ENCODE measurements at places on chromosomes 4 and X.

GRCh38 chrX:3636803-3637202 is 76.6 kb downstream of the PRKX start:
- DNase-seq: no peak

GRCh38 chr4:7173841-7174449 is 18.4 kb upstream of the SORCS2 start:
- DNase-seq: no peak

- no peak for DNase-seq
These were observed 10.3 kb upstream of the AKAP17A start for GRCh38 chrX:1581132-1581531.

GRCh38 chr4:40564004-40564403 is 65.7 kb downstream of the RBM47 start:
- DNase-seq: peak; percentile 62

DNA sequence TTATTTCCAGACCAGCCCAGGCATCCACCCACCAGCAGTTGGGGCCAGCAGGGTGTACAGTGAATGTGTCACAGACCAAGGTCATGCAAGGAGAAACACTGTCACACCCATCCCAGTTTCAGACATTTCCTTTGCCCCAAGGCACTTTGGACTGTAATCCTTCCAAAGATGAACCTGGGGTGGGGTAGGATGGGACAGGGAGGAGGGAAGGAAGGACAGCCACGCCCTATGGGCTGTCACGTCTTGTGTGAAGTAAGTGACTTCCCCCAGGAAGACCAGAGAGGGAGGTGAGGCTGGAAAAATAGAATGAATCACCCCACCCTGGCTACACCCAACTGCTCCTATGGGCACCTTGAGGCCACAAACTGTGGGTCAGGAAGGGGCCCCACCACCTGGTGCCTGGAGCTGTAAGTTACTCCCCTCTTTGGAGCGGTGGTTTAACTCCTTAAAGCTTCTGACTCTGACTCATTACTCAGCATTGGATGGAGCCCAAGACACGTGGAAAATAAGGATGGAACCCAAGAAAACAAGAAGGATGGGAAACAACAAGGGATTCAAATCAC is 349.9 kb upstream of the KLF3 start:
- DNase-seq: no peak

GRCh38 chrX:54397113-54397512 is 39.3 kb upstream of the WNK3 start:
- no peak for DNase-seq

DNA sequence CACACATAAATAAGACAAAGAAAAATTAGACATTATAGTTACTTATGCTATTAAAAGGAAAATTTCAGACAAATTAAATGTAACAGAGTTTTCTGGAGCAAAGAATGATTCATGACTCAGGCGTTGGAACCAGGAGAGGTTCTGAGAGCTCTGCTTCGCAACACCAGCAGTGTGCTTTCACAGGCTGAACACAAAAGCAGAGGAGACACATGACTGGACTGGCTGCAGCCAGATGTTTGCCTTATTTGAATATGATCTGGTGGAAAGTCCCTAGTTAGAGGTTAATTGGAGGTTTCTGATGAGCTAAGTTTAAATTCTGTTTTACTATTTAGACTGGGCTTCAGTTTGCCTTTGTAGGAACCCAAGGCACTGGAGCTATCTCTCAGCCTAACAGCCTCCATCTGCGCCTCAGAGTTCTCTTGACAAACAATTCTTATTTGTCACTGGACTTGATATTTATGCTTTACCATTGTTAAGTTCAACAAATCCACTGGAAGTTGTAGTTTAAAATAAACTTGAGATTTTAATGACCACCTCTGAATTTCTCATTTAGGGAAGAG is 16.2 kb downstream of the BOD1L1 start:
- DNase-seq: no peak

DNA sequence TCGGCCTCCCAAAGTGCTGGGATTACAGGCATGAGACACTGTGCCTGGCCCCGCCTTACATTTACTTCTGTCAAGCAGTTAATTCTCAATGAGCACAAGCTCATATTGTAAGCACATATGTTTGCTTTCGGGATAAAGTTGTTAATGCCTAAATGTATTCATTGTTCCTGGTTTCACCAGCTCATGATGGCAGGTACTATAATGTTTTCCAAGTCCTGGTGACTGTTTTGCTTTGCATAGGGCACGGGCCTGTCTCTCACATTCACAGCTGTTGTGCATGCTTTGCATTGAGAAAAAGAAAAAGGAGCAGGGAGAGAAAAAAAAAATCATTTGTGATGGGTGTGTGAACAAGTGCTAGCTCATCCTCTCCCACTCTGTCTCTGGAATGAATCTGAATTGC is 661.2 kb upstream of the TENM3 start:
- no peak for DNase-seq

GRCh38 chr4:10283761-10284160 is 167.2 kb upstream of the WDR1 start:
- no peak for DNase-seq

- DNase-seq: no peak
These were observed 139.5 kb upstream of the NOCT start for GRCh38 chr4:138875891-138876608.

- DNase-seq: no peak
These were observed 1108.2 kb downstream of the PCDH18 start for GRCh38 chr4:136424052-136424451.

DNA sequence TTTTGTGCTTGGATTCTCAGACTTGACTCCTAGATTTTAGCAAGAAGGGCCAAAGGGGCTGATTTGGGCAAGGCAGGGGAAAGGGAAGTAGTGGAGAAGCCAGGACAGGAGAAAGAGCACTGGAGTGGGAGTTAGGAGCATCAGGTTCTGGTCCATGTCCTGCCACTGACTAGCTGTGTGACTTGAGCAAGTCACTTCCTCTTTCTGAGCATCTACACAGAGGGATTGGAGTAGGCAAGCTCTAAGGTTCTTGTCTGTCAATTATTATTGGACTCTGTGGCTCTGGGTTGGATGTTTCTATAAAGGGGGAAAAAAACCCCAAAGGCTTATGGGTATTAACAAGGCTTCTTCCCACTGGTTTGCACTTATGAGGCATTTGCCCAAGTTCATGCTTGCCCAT is 24.4 kb downstream of the PLAC1 start:
- no peak for DNase-seq

DNA sequence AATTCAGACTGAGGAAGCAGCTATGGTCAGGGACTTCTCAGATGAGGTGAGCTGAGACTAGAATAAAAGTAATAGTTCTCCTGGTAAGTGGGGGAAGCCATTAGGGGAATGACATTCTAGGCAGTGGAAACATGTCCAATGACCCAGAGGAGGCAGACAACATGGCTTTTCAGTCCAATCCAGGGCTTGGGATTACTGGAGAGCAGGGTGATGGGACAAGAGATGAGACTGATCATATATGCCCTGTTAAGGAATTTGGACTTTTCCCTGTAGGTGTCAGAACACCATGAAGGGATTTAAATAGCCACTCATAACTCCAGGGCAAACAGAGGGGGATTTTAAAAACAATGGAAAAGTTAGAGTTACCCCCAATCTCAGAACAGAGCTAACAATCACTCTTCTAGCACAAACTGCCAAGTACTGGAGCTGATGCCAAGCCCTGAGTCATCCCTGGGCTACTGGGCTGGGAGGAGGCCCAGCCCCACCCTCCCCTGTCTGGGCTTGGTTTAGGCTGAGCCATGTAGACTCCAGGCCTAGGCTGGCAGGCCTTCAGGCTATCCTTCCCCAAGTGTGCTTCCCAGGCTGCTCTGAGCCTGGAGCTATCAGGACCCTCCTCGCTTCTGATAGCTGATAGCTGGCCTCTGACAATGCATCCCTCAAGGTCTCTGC is 22.7 kb upstream of the MSN start:
- DNase-seq: peak; percentile 55

GRCh38 chrX:153944140-153944799 is at the start of gene RENBP:
Gene RENBP, minus strand, starts transcription at chrX:153944643. Its CDS starts 33 bp downstream, at chrX:153944610.
- peak; percentile 78 for DNase-seq

DNA sequence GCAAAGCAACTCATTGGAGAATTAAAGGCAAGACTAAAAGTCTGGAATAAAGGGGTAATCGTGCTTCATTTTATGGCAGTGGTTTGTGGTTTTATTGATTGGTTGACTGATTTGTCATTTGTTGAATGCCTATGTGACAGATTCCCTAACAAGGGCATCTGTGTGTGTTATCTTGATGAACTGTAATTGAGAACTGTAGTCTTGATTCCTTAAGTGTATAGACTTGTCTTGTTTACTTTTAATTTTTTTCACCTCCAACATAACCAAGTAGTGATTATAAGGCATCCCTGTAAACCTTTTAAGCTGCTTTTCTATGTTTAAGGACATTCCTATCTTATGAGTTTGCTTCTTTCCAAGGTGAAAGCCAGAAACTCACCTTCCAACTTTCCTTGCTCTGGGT is 216.0 kb upstream of the TAPT1 start:
- DNase-seq: no peak

DNA sequence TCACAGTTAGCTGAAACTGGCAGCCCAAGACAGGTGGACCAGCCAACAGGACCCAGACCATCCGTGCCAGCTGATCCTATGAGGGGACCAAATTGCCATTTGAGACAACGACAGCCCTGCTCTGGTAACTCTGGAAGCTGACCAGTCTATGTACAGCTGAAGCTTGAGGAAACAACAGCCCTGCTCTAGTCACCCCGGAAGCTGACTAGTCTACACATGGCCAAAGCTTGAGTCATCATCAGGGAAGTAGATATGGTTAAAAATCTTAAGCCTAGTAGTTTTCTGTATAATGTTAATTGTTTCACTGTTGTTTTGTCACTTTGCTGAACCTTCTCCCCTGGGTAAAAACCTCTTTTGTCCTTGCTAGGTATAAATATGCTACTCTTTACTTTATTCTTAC is 905.4 kb upstream of the NDST4 start:
- DNase-seq: no peak

DNA sequence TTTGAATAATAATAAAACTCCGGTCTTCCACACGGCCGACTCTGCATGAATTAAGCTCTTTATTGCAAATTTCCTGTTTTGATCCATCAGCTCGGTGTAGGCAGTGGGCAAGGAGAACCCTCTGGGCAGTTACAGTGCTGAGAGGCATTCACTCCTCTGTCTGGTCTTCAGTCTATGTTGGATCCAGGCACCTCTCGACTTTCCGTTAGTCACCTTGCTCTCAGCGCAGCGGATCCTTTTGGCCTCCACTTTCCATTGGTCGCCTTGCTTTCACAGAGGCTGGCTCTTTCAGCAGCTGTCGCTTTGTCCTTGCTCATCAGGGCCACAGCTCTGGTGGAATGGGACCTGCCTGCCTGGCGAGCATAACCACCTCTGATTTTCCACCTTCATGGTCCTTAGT is 52.9 kb downstream of the TRMT44 start:
- no peak for DNase-seq

DNA sequence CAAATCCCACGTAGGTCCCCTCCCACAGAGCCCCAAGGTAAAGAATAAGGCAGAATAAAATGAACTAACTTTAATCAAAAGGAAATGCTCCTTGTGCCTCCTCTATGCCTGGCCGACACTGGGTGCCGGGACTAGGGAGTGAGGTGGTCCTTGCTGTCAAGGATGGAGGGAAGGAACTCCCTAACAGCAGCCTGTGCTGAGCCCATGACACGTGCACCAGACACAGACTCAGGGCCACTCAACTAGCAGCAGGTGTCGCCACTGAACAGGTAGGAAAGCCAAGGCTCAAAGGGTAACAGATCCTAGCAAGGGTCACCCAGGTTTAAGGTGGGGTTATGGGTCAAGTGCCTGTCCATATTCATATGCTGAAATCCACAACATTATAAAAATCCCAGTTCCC is 29.2 kb downstream of the MSX1 start:
- no peak for DNase-seq

DNA sequence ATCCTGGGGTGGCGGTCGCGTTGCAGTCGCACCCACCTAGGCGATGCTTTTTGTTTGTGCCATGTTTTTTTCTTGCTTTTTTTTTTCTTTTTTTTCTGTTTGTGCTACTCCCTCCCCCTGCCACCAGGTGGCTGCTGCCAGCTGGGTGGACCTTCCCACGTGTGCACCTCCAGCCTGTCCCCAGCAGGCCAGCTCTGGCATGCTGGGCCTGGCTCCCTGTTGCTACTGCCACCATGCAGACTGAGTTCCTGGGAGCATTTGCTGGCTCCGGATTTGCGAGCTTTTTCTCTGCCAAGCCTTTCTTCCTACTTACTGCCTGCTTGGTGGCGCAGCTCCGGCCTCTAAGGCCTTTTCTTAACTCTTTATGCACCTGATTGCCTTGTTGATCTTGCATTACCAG is 161.2 kb upstream of the WDFY3 start:
- DNase-seq: peak; percentile 42

- DNase-seq: no peak
These were observed 11.5 kb downstream of the LARP7 start for GRCh38 chr4:112648263-112649054.
